ENCODE measurements at places on chromosomes 3 and 15.

DNA sequence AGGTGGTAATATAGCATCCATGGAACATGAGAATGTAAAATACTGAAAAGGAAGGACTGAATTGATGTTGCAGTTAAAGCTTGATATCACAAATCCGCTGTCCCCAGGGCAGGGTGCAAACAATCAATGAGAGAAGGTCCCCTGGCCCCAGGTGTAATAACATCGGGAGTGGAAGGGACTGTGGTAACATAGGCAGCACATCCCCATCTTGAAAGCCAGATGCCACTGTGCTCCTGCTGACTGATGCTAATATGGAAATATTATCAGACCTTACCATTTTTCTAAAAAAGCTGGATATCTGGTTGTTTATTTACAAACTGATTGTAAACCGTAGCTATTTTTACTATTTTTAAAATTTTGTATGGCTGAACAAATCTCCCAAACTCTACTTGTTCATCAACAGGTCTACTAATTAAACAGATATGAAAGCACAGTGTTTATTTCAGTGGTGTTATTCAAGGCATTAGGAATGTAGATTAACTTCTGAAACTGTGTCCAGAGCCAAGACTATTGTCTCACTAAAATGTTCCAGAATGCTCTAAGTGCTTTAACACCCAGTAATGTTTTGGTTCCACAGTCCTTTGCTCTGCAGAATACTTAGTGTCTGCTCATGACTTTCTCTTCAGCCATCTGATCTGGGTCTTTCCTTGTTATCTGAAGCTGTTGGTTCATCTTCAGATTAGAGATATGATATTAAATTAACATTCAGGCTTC is 386.0 kb upstream of the RARB start:
- DNase-seq = no peak
- H3K27me3 ChIP-seq = no peaks in the 10 kb centered on the region
- H3K27ac ChIP-seq = no peak overlapping the region
- no peaks in the 10 kb centered on the region for H3K4me1 ChIP-seq

DNA sequence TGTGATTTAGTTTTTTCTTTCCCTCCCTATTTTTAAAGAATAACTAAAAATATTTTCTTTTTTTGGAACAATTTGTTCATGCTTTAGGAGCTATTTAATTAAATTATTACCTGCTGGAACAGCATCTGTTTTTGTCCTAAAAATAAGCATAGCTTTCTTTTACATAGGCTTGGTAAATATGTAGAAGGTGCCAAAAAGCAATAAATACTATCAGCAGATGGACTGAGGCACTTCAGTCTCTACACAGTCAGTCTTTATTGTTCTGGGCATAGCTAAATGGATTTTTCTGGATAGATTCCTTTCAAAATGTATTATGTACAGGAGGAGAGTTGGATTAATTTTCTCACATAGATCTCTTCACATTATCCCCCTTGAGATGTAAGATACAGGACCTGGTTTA is 223.5 kb downstream of the NAALADL2 start:
- H3K27ac ChIP-seq = no peak overlapping the region
- no peaks in the 10 kb centered on the region for H3K4me1 ChIP-seq
- no peak for DNase-seq
- H3K27me3 ChIP-seq = no peaks in the 10 kb centered on the region

- no peak overlapping the region for H3K4me3 ChIP-seq
- no peak overlapping the region for H3K27ac ChIP-seq
- peaks cover 70% of the 10 kb centered on the region for H3K36me3 ChIP-seq
These were observed 16.9 kb downstream of the MCCC1 start for GRCh38 chr3:183082355-183082915.

- H3K27me3 ChIP-seq = no peaks in the 10 kb centered on the region
- H3K36me3 ChIP-seq = peaks cover 21% of the 10 kb centered on the region
- H3K4me3 ChIP-seq = no peak overlapping the region
- peaks cover 60% of the 10 kb centered on the region for H3K4me1 ChIP-seq
- no peak for DNase-seq
These were observed 61.8 kb downstream of the HACD2 start for GRCh38 chr3:123523023-123523412.

GRCh38 chr3:113898892-113899291 is 48.9 kb upstream of the ZDHHC23 start:
- H3K4me3 ChIP-seq = no peak overlapping the region
- no peaks in the 10 kb centered on the region for H3K36me3 ChIP-seq
- DNase-seq = no peak

- H3K4me1 ChIP-seq = peaks cover 24% of the 10 kb centered on the region
- no peak for DNase-seq
- no peak overlapping the region for H3K4me3 ChIP-seq
- no peak overlapping the region for H3K27ac ChIP-seq
- H3K27me3 ChIP-seq = no peaks in the 10 kb centered on the region
These were observed 66.4 kb downstream of the RFTN1 start for GRCh38 chr3:16447135-16447534.

DNA sequence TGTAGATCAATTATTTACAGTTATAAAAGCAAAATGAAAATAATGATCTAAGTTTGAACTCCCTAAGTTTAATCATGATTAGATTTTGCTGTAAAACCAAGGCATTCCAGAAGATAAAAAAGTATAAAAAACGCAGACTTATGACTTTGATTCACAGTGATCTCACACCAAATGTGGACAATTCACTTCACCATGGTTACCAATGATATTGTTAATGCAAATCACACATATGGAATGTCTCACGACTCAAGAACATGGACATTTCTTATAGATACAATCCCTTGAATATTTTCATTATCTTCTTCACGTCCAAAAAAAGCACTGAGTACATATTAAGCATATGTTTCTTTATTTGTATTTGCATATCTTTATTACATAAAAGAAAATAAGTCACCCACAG is 1054.2 kb downstream of the NAALADL2 start:
- H3K27ac ChIP-seq = no peak overlapping the region
- no peaks in the 10 kb centered on the region for H3K27me3 ChIP-seq
- no peak overlapping the region for H3K4me3 ChIP-seq

GRCh38 chr3:17745894-17746293 is 3.5 kb upstream of the TBC1D5 start:
- no peak for DNase-seq
- H3K4me3 ChIP-seq = no peak overlapping the region
- H3K27ac ChIP-seq = no peak overlapping the region

GRCh38 chr3:32912046-32912445 is 39.4 kb upstream of the CCR4 start:
- H3K27ac ChIP-seq = no peak overlapping the region
- peaks cover 5% of the 10 kb centered on the region for H3K36me3 ChIP-seq

DNA sequence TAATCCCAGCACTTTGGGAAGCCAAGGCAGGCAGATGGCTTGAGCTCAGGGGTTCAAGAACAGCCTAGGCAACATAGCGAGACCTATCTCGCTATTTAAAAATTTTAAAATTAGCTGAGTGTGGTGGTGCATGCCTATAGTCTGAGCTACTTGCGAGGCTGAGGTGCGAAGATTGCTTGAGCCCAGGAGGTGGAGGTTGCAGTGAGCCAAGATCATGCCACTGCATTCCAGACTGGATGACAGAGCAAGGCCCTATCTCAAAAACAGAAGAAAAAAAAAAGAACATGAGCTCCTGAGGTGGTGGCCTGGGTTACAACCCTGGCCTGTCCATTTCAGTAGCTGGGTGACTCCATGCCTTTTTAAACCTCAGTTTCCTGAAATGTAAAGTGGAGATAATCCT is 7.2 kb downstream of the DNASE1L3 start:
- peaks cover 12% of the 10 kb centered on the region for H3K27me3 ChIP-seq
- DNase-seq = no peak
- no peak overlapping the region for H3K27ac ChIP-seq
- no peak overlapping the region for H3K4me3 ChIP-seq
- no peaks in the 10 kb centered on the region for H3K36me3 ChIP-seq

DNA sequence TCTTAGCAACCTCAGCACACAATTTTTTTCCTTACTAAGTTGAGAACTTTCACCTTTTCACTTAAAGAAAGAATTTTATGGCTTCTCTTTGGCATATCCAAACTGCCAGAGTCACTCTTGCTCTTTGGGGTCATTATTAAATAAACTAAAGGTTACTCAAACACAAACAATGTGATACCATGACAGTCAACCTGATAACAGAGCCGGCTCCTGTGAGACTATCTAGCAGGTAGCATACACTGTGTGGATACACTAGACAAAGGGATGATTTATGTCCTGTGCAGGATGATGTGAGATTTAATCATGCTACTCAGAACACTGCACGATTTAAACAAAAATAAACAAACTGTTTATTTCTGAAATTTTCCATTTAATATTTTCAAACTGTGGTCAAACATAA is 35.6 kb downstream of the LRRFIP2 start:
- H3K36me3 ChIP-seq = peaks cover 16% of the 10 kb centered on the region
- no peaks in the 10 kb centered on the region for H3K27me3 ChIP-seq
- no peak for DNase-seq
- peaks cover 15% of the 10 kb centered on the region for H3K4me1 ChIP-seq
- no peak overlapping the region for H3K4me3 ChIP-seq
- H3K27ac ChIP-seq = no peak overlapping the region

DNA sequence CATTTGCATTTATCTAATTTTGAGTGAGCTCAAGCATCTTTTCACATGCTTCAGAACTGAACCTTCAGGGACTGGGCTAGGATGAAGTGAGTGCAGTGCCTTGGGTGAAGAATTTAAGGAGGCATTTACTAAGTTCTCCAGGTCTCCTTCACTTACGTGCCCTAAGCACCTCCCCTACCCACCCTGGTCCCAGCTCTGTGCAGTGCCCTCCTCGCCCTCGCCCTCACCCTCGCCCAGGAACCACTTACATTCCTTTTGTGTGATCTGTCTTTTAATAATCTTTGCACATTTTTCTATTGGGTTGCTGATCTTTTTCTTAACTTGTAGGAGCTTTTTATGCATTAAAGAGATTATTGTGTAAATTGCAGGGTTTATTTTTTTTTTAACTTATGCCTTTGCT is 322.6 kb downstream of the THSD4 start:
- H3K27me3 ChIP-seq = peaks cover 3% of the 10 kb centered on the region
- H3K4me3 ChIP-seq = no peak overlapping the region
- no peak overlapping the region for H3K27ac ChIP-seq
- H3K36me3 ChIP-seq = no peaks in the 10 kb centered on the region
- no peaks in the 10 kb centered on the region for H3K4me1 ChIP-seq

DNA sequence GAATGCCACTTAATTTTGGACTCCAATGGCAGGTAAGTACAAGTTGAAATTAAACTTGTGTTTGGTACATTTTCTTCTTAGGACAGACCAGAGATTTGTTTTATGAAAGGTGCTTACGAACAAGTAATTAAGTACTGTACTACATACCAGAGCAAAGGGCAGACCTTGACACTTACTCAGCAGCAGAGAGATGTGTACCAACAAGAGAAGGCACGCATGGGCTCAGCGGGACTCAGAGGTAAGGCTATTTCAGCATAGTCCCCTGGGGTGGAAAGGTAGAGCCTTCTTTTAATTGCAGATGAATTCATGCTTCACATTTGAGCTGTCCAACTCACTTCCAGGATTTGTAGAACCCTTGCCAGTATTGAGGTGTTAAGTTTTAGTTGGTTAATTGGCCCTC is 51.4 kb downstream of the ASTE1 start:
- H3K27me3 ChIP-seq = no peaks in the 10 kb centered on the region
- no peak overlapping the region for H3K27ac ChIP-seq
- peaks cover 8% of the 10 kb centered on the region for H3K4me1 ChIP-seq

DNA sequence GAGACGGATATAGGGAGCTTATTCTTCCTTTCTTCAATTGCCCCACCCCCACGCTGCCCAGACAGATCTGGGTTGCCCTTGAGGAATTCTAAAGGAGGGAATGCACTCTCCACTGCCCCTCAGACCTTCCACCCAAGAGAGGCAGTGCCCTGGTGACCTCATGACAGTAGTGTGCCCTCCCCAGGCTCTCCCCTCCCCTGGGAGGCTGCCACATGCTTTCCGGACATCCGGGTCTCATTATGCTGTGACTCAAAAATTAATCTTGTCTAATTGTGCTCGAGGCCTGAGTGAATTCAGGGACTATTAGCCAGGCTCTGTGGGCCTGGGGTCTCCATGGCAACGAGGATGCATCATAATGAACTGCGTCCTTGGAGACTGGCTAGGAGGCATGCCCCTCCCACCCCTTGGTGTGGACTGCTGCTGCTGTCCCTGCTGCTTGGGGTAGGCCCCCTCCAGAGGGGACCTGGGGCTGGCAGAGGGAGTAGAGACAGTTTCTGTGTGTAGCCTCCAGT is 20.8 kb downstream of the CORO2B start:
- H3K36me3 ChIP-seq = no peaks in the 10 kb centered on the region
- H3K27me3 ChIP-seq = peaks cover 11% of the 10 kb centered on the region
- no peaks in the 10 kb centered on the region for H3K4me1 ChIP-seq
- H3K27ac ChIP-seq = no peak overlapping the region
- no peak for DNase-seq

GRCh38 chr15:64222573-64223366 is 59.9 kb upstream of the PPIB start:
- no peak overlapping the region for H3K4me3 ChIP-seq
- no peaks in the 10 kb centered on the region for H3K27me3 ChIP-seq
- H3K27ac ChIP-seq = no peak overlapping the region
- no peak for DNase-seq
- H3K4me1 ChIP-seq = peaks cover 21% of the 10 kb centered on the region

DNA sequence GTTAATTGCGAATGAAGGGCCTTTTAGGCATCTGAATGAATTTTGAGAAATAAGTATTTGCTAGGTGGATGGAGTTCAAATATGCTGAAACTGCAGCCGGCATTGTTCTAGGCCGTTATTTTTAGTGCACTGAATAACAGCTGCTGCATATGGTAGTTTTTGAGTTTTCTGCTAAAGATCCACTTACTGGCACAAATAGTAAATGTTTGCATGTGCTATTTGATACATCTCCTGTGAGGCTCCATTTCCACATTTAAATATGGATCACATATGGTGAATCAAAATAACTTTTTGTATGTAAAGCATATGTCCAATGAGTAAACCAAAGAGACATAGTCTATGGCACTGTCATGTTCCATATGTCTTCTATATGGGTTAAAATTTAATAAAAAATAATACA is 56.7 kb upstream of the CNTN4 start:
- no peaks in the 10 kb centered on the region for H3K27me3 ChIP-seq
- H3K36me3 ChIP-seq = no peaks in the 10 kb centered on the region
- no peak overlapping the region for H3K27ac ChIP-seq

GRCh38 chr3:194396859-194397756 is 2.0 kb downstream of the GP5 start:
- peaks cover 32% of the 10 kb centered on the region for H3K27me3 ChIP-seq
- peak; percentile 53 for DNase-seq
- peaks cover 51% of the 10 kb centered on the region for H3K4me1 ChIP-seq
- no peak overlapping the region for H3K27ac ChIP-seq
- peak overlapping the region; percentile 61 for H3K4me3 ChIP-seq
- H3K36me3 ChIP-seq = no peaks in the 10 kb centered on the region

- H3K4me1 ChIP-seq = peaks cover 45% of the 10 kb centered on the region
- H3K4me3 ChIP-seq = no peak overlapping the region
- no peaks in the 10 kb centered on the region for H3K27me3 ChIP-seq
- H3K36me3 ChIP-seq = peaks cover 25% of the 10 kb centered on the region
- peak overlapping the region; percentile 25 for H3K27ac ChIP-seq
These were observed 47.1 kb upstream of the ANKRD28 start for GRCh38 chr3:15844889-15845288.
